ENCODE measurements at places on chromosomes 6 and 20.

DNA sequence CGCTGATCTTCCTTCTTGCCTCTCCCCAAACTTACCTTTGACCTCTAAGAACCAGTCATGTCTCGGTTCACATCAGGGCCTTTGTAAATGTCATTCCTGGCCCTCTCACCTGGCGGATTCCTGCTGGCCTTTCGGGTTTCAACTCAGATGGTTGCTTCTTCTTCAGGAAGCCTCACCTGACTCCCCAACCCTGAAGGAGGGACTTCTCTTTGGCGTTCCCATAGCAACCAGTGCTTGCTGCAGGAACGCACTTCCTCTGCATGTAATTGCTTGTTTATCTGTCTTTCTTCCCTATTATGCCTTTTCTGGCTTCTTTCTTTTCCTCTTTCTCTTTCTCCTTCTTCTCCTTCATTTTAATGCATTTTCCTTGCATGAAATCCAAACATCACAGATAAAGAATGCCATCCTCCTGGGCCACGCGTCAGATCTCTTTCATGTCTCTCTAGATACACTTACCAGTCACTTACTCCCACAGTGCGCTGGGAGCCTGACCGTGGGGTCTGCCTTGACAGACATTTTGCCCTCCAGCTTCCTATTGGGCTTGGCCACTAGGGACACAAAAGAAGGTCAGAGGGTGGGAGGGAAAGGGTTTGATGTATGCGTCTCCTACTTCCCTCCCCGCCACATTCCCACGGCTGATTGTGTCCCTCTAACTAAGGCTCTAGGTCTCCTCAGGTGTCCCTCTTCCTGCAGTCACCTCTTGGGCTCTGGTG, 295.7 kb upstream of the TSHZ2 start:
- DNase-seq, result no peak

DNA sequence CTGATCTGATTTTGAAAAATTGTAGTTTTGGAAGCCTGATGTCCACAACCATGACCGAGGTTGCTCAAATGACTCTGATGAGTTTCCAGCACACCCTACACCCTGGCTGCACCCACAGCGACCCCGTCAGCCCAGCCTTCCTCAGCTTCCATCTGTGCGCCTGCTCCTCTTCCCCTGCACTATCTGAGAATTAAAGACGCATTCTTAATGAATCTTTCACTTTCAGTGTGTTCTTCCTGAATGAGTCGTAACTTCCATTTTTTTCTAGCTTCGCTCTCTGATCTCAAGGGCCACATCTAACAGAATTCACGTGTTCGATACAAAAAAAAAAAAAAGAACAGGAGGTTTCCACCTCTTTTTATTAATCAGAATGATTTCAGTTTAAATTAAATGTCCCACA, 21.3 kb upstream of the RREB1 start:
- DNase-seq, result no peak

GRCh38 chr20:51792960-51793359, 9.4 kb downstream of the SALL4 start:
- no peak for DNase-seq

- DNase-seq, result no peak
Measured at GRCh38 chr20:16412906-16413305, 160.3 kb downstream of the KIF16B start.

DNA sequence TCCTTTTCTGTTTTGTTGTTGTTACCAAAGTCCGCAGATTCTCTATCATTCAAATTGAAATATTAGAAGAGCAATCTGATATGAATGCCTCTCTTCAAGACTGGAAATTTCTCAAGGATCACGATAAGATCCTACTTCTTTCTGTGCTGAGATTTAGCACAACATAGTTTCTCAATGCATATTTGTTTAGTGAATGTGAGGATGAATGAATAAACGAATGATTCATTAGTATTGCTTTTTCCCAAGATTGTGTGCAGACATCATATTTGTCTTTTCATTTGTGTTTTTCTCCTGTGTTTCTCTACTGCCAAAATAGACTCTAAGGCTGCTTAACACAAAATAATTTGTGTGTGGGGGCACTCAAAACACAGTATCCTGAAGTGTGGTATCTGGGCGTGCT, 862.7 kb upstream of the MAP3K7 start:
- DNase-seq, result no peak

DNA sequence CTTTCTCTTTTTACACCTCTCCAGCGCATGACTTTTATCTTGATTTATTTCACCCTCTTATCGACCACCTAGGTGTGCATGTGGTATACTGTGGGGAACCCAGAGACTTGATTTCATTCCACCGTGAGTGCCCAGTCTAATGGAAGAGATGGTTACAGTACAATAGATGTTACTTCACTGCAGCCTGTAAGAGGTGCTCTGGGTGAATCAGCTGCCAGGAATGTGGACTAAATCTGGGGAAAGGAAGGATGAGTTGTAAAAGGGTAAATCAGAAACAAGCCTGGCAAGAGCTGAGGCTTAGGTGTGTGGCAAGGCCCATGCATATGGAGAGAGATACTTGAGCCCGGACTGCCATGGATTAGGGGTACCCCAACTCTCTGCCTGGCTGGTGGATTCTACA, 7.4 kb downstream of the STK35 start:
- no peak for DNase-seq

DNA sequence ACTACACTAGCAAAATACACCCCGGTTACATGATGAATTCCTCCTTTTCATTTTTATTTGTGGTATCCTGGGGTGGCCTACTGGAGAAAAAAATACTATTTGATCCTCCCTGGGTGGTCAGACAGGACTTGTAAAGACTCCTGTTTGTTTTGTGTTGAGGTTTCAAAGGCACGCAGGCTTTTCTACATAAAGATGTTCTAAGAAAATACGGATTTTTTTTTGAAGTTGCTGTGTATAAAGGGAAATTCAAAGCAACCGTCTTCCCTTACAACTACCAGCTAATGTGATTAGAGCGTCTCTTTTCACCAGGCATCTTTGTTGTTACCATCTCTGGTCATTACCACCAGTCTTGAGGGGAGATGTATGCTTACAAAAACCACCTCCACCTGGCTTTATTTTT, 187.1 kb downstream of the SOX4 start:
- DNase-seq, result no peak

Measured in thoracic aorta (tissue), 2 donors.